Choroid plexus epithelial cell (primary cell): ENCODE measurements at places on chromosomes 1 and 21.

DNA sequence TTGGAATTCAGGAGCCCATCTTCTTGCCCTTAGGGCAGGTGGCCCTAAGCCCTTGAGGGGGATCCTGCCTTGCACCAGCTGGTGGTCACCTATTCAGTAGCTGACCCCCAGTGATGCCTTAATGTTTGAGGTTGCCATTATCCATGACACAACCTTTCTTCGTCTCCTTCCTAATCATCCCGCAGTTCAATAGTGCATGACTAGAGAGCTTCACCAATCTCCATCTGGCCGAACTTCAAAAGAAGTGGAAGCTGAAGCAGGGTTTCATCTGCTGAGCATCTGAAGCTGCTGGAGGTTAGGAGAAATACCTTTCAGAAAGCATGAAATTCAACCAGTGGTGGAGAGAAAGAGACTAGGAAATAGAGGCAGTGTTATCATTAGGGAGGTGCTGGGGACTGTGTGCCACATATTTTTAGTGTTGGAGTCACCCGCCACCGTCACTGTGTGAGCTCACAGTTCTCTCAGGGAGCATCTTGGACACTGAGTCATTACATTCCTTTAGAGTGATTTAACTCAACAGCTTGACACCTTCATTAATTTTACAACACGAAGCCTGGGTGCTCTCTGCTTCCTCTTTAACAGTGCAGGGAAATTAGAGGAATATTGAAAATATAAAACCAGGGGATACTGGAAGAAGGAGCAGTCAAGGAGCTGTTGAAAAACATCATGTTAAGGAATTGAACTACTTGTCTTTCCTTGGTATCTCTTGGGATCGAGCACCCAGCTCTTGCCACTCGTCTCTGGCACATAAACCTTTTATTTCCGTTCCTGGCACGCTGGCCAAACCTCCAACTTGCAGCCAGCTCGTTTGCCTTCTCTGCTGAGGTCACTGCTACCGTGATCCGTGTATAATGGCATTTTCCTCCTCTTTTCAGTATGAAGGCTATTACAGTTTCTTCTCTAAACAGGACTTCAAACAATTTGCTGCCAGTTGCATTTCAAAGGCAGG is 53.6 kb downstream of the PEX14 start:
- peak; percentile 68 for DNase-seq

- no peak for DNase-seq
Measured at GRCh38 chr1:157415661-157416060, 136.7 kb downstream of the FCRL5 start.

DNA sequence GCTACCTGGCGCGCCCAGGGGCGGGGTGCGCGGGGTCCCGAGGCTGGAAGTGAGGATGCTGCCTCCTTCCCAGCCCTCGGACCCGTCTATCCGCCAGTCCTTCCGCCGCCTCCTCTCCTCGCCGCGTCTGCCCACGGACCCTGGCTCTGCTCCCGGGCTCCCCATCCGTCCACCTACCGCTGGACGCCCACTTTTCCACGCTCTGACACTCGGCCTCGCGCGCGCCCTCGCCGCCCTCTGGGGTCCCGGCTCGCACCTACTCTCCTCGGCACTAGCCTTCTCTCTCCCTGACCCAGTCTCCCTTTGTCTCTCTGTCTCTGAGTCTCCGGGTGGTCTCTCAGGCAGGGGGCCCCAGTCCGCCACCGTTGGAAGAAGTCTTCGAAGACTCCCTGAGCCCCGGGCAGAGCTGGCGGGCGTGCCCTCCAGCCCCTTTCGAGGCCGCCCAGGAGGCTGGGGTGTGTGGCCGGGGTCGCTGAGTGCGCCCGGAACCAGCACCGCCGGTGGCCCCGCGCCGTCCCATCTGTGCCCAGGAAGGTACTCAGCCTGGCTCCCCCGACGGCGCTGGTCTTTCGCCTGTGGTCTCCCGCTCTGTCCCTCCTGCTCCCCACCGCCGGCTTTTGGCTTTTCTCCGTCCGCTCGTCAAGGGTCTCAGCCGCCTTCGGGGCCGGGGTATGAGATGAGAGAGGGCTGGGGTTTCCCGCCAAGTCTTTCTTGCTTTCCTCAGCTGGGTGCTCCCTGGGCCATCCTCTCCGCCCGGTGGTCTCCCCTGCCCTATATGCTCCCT is 610 bp downstream of the DRAXIN start:
- DNase-seq, result no peak

- no peak for DNase-seq
Measured at GRCh38 chr1:226474041-226474440, 66.1 kb upstream of the PARP1 start.

- no peak for DNase-seq
Measured at GRCh38 chr1:248183996-248184395, 9.4 kb downstream of the OR2M2 start.

- DNase-seq, result peak; percentile 65
Measured at GRCh38 chr1:167710836-167711235, 10.9 kb upstream of the MPZL1 start.

DNA sequence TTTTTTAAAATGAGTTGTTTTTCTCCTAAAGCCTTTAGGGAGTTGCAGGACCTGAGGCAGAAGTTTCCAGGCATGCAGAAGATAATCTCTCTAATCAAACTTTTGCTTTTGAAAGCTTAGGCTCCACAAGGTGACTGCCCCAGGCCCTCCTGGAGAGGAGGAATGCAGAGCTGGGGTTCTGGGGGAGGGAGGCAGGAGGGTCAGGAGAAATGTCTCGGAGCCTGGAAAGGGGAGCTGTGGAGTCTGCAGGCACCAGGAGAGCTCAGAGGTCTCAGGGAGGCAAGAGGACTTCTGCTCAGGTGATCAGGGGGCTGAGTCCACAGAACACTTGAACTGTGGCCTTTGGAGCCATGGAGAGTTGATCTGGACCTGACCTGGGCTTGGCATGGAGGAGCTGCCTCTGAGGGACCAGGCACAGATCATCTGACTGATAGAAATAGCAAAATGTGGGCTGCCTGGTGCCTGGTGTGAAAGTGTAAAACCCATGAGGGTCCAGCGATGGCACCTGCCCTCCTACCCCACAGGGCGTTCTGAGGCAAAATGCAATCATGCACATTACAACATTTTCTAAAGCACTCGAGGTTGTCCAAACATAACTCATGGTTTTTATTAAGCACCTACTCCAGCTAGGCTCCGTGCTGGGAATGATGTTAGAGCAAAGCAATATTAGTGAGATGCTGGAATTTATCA is 10.0 kb upstream of the ABCG1 start:
- DNase-seq, result no peak

DNA sequence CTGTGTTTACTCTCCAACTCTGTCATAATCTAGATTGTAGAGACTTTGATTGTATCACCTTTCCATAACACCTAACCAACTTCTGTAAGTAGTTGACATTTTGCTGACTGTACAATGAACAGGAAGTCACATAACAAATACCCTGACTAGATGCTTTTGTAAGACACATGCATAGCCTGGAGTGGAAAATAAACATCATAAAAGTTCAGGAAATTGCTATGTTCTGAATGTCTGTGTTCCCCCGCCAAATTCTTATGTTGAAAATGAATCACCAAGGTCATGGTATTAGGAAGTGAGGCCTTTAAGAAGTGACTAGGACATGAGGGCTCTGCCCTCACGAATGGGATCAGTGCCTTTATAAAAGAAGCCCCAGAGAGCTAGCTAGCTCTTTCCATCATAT is 40.4 kb upstream of the ZSWIM5 start:
- peak; percentile 91 for DNase-seq
